ENCODE measurements at places on chromosomes 7 and 10. TPM values are rescaled to one million over a fixed set of nuclear protein-coding genes. Genes with fewer than 3 reads are reported as not detected.

Gene DNAJC9
- polyA plus RNA-seq, result 41.2 TPM

Gene CTNNA3
- 4.3 TPM for polyA plus RNA-seq

Gene OLAH
- 0.96 TPM for polyA plus RNA-seq

Gene ZCCHC24
- 19.8 TPM for polyA plus RNA-seq

Gene POLR2J2
- 4.4 TPM for polyA plus RNA-seq

Gene CARD11
- 1.1 TPM for polyA plus RNA-seq

Gene TIAL1
- polyA plus RNA-seq, result 222 TPM
